ENCODE measurements at places on chromosomes 11 and 22.

GRCh38 chr22:20916916-20917810 lies at the start of gene CRKL:
TSS of gene CRKL (plus strand) at chr22:20917407. CDS start at chr22:20917935, 528 bp downstream.
- peak; percentile 83 for DNase-seq

GRCh38 chr11:130141561-130142341 lies 17.8 kb upstream of the ST14 start:
- DNase-seq, result no peak

DNA sequence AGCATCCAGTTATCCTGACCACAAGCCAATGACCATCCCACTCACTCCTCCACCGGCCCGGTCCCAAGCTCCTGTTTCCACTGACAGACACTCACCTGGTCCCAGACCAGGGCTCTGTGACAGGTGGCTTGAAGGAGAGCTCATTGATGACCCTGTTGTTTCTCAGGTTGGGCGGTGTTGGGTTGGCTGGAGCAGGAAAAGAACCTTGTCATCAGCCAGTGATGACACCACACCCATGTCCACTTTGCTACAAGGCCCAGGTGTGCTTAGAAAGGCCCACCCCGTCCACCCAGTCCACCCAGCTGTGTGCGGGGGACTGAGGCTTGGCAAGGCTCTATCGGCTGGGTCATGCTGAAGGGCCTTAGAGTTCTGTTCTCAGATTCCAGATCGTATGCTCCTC lies 42.9 kb downstream of the GAB4 start:
- no peak for DNase-seq

DNA sequence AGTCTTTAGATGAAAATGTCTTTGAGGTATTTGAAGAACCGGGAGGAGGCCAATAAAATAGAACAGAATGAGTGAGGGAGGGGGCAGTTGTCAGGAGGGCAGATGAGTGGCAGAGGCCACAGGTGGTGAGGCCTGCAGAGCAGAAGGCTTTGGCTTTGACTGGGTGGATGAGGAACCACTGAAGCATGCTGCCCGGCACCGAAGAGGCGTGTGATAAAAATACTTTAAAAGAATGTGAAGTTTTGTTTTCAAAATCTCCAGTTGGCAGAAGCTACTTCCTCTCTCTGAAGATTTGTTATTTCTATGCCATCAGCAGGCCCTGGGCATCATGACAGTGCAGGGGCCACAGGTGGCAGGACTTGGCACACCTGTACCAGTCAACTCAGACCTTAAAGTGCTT lies 6.3 kb downstream of the MS4A12 start:
- peak; percentile 69 for DNase-seq

- no peak for DNase-seq
Observed at GRCh38 chr22:32327066-32327465, 30.6 kb upstream of the RFPL3 start.

GRCh38 chr11:692824-693414 lies 2.1 kb downstream of the DEAF1 start:
- DNase-seq, result peak; percentile 8

DNA sequence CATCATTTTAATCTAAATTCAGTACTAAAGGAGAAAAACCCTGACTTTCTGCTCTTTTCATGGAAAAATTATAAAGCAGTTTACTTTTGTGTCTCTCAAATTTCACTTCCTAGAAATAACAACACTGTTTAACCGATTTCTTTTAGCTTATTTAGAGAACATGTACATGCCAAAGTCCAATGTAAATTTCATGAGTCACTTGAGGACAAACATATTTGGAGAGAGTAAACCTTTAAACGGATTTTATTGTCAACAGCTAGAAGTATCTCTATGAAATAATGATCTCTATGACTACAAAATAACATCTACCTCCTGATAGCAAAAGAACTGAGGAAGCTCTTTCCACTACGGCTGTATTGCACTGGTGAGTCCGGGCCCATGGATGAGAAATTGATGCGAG lies 46.3 kb upstream of the SLC22A25 start:
- no peak for DNase-seq

DNA sequence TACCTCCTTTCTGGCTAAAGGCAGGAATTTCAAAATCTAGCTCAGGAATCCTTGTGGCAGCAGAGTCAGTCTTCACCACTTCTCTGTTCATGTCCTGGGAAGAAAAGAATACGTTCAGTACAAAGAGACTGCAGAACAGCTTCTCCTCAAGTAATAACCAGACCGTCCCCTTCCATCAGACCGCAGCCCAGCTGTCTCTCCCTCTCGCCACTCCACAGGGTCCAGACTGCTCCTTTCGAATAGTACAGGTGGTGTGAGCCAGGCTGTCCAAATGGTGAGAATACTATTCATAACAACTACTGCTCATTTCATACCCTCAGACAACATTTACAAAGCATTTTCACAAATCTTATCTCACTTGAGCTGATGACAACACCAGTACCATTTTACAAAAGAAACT lies 857 bp downstream of the ZPR1 start:
- DNase-seq, result no peak

DNA sequence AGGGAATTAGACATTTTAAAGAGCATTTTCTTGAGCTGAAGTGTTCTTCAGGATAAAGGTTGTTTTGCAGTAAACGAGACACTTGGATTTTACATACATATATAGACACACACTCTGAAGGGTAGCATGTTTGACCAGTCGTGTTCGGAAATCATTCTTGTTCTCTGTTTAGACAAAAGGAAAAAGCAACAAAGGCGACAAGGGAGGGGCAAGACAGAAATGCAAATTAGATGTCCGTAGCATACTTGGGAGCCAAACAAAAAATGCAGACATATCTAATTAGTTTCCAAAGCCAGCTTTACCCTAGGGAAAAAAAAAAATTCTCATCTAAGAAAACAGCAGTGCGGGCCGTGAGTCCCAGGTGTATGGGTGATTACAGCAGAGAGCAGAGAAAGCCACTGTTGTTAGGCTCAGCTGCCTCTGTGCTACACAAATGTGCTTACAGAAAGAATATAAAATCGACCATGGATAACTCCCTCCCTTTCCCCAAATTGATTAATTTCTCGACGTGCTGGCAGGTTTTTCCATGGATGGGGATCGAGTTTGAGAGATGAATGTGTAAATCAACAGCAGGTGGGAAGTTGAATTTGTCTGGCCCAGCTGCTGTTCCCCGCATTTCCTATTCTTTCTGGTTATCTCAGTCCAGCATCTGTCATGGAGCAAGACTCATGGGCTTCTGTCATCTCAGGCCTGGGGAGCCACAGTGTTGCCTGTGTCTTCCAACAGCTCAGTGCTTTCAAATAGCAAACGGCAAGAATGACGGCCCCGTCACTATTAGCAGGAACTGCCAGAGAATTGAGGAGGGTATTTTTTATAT lies 176.5 kb upstream of the TTC12 start:
- DNase-seq, result no peak

- DNase-seq, result no peak
Observed at GRCh38 chr11:34600339-34601084, 20.4 kb upstream of the EHF start.

DNA sequence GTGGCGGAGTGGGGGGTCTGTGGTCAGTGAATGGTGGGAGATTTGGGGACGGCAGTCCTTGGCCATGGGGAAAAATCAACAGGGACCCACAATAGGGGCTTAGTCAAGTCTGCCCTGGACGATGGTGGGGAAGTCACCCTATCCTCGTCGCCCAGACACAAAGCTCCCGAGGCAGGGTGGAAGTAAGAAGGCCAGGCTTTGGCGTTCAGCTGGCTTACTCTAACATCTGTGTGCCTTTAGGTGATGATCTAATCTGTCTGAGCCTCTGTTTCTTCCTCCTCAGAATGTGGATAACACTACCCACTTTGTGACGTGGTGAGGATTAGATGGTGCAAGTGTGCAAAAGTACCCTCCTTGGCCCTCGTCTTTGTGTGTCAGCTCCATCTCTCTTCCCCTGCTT lies 192.2 kb downstream of the ST3GAL4 start:
- DNase-seq, result no peak

DNA sequence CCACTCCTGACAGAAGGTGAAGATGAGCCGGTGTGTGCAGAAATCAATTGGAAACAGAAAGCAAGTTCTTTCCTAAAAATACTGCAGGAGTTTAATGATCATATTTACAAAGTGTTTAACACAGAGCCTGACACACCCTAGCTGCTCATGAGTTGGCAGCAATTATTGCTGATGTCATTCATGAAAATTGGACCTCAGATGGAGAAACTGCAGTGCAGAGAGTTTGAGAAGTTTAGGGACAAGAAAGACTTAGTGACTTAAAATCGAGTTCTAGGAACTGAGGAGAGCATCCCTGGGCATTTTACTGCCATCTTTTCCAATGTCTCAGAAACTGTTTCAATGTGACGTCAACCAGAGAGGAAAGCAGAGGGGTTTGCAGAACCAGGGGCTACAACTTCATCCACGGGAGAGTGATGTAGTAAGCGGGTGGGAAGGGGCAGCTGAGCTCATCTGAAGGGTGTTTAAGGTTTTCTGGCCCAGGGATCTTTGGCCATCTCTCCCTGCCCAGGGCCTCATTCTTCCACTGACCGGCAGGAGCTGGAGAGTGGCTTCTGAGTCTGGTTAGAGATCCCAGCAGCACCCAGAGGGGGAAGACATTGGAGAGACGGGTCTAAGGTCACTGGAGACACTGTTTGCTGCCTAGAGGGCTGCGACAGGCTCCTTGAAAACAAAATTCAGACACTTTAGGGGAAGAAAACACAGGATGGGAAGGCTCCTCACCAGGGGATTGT lies 21.1 kb upstream of the IGLL5 start:
- no peak for DNase-seq

DNA sequence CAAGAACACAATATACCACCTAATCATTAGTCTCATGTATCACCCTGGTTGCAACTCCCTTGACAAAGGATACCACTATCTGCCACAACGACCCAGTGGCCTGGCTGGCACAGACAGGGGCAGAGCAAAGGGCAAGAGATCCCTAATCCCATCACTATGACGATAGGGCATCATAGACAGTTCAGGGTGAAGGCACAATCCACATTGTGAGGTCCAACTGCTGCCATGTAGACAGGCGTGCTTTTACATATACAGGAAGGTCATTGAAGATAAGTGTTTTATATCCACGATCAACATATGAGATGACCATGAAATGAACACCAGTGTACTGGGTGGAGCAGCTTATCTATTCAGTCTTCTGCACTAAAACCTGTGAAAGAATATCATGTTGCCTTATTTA lies 94.6 kb downstream of the IGLL1 start:
- no peak for DNase-seq

- no peak for DNase-seq
Observed at GRCh38 chr22:19376971-19377370, 54.6 kb downstream of the HIRA start.

DNA sequence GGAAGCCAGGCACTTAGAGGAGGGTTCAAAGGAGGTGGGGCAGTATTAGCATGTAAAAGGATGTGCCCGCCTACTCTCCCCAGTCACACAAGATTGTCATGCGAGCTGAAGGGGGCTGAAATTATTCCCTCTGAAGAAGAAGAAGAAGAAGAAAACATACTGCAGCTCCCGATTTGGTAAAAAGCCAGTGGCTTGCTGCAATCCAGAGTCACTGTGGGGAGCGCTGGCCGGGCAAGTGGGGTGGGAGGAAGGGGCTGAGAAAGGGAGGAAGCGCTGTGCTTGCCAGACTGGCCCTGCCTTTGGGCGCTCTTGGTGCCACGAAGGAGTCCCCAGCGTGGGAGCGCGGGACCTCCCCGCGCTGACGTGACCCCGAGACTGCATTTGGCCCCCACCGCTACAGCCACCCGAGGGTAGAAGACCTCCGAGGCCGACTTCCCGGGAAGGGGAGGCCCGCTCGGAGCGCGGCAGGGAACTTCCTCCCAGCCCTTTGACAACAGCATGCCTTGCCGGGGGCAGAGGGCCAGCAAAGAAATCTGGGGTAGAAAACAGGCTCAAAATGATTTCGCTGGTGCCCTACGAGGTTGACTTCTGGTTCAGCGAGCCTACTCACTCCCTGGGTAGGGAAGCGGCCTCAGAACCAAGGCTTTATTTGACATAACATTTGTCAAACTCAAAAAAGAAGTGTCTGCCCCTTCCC lies 906.3 kb downstream of the DLG2 start:
- DNase-seq, result no peak

Data from GM12878 (cell line).